ENCODE measurements at places on chromosomes 13 and 19.

GRCh38 chr19:41548954-41549688 lies 26.8 kb upstream of the CEACAM21 start:
- no peak for DNase-seq

DNA sequence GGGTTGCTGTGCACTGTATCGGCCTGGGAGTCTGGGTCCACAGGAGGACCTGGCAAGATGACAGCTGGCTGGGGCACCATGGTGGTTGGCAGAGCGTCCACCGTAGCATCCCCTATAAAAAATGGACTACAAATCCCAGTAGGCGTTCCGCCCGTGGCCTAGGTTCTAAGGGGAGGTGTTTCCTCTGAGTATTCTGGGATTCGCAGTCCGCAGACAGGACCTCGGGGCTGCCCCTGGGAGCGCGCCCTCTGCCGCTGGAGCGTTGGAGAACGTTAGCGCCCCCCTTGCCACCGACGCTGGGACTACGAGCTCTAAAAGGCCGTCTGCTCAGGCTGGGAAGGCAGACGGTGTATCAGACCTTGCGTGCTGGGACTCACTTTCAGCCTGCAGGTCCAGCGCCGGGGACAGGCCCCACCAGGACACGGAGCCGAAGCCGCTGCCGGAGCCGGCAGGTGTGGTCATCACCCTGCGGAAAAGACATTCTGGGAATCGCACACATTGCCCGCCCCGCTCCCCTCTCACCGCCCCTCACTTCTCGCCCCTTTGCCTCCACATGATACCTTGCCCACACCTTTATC lies 372 bp downstream of the DNAAF3 start:
- DNase-seq, result no peak

- DNase-seq, result no peak
Observed at GRCh38 chr19:13796301-13797057, 1.2 kb downstream of the ZSWIM4 start.

- DNase-seq, result no peak
Observed at GRCh38 chr19:33395561-33396550, 22.3 kb downstream of the CEBPG start.

DNA sequence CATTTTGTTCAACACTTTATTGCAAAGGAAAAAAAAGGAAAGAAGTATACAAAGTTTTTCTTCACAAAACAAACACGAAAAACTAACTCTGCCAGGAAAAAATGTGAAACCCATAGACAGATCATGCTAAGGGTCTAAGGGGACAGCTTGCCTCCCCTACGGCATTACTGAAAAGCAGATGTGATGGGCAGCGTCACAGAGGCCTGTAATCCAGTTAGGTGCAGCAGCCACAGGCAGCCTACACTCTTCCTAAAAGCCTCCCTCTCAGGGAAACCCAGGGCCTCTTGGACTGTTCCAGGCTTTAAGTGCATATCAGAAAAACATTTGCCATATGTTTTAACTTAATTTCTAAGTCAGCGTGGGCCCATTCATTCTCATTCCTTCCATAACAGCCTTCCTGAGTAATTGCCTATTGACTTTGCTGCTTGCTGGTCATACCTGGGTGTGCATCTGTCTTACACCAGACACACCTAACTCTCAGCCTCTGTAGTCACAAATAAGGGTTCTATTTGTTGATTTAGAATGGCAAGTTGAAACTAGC lies 135.7 kb upstream of the SERP2 start:
- no peak for DNase-seq

DNA sequence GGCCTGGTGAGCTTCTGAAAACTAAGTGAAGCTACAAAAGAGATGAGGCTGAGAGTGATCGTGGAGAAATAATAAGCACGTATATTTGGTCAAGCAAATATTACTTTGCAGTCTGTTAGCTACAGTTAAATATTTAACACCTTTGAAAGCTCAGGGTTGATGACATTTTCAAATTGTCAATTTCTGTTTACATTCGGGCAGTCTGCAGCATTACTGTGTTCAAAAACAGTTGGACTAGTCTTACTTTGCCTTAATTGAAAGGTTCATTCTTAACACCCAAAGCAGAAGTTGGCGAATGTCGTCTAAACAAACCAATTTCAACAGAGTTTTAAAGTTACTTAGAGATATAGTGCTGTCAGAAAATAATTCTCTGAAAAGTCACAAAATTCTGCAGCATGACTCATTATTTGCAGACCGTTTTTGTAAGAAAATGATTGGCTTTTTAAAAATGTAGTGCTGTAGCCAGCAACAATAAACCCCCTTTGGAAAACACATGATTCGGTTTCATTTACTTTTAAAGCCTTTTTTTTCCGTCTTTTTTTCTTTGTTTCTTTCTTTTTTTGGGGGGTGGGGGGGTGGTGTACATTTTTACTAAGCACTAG lies 549.0 kb downstream of the GPC6 start:
- no peak for DNase-seq

DNA sequence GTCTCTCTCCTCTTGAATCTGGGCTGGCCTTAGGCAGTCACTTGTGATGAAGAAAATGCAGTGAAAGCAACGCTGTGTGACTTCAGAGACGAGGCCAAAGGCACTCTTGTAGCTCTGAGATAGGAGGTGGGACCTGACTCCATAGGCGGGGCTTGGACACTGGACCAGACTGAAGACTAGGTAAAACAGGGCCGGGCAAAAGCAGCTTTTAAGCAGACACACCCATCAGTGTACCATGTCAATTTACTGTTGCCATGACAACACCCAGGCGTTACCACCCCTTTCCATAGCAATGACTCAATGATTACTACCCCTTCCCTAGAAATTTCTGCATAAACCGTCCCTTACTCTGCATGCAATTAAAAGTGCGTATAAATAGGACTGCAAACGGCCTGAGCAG lies 6.6 kb upstream of the EID2 start:
- DNase-seq, result no peak

DNA sequence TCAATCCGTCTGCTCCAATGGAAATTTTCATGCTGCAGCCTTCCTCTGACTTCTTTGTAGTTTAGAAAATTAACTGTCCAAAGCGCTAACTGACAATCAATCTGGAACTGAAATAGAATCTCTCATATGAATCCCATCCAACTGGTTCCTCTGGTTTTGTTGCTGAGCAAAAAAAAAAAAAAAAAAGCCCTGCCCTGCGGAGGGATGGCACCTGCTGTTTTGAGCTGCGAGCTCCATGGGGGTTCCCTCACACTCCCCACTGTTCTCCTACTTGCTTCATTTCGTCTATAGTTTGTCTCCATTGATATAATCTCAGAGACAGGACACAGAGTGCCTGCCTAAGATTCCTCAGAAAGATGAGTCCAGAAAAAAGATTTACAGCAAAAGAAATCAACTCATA lies 33.4 kb downstream of the FAAP24 start:
- DNase-seq, result no peak

GRCh38 chr13:21882766-21883165 lies 211.9 kb downstream of the FGF9 start:
- DNase-seq, result no peak

- no peak for DNase-seq
Observed at GRCh38 chr13:107573184-107573583, 642.2 kb downstream of the LIG4 start.

DNA sequence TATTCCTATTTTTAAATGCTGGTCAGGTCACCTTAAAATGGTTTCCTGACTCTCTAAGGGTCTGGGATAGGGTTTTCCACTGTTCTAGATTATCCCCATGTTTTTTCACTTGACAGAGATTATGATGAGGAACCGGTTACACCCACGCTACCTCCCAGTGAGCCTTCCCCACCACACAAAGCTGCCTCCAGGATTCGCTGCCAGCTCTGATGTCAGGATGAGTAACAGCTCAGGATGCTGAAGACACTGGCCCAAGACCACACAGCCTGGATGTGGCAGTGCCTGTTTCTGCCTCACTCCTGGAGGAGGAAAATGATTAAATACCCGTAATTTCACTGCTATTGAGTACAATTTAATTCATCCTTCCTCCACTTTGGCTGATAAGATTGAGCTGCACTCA lies 22.9 kb downstream of the ZNF114 start:
- no peak for DNase-seq

GRCh38 chr13:101811284-101811839 lies 358.9 kb downstream of the ITGBL1 start:
- no peak for DNase-seq

GRCh38 chr13:114058051-114058867 lies 74.2 kb downstream of the RASA3 start:
- DNase-seq, result no peak

GRCh38 chr19:16067205-16067938 lies 8.9 kb upstream of the TPM4 start:
- no peak for DNase-seq

DNA sequence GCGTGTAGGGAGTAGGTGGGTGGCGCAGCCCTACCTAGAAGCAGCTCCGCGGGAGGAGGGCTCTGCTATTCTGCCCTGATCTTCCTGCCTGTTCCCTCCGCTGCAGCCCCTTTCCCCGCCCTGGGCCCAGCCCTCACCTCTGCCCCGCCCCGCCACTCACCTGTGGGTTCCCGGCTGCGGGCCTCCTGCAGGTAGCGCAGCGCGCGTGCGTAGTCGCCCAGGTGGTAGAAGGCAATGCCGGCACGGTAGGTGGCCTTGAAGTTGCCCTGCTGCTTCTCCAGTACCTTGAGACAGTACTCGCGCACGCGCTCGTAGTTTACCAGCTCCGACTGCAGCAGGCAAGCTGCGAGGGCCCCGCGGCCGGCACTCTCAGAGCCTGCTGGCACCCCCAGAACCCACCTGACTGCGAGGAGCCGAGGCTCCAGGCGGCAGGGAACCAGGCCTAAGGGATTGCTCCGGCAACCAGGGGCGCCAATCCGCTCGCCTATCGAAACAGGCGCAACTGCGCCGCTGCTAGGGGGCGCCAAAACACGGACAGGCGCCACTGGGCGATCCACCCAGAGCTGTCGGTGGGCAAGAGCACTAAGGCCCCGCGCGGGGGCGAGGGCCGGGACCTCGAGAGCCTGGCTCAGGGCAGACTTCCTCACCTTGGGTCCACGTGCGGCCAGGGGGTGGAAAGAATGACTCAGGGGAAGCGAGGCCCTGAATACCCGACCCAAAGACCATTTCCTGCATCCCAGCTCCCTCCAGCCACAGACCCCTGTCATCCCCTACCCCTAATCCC lies 965 bp downstream of the TTC9B start:
- DNase-seq, result peak; percentile 3

DNA sequence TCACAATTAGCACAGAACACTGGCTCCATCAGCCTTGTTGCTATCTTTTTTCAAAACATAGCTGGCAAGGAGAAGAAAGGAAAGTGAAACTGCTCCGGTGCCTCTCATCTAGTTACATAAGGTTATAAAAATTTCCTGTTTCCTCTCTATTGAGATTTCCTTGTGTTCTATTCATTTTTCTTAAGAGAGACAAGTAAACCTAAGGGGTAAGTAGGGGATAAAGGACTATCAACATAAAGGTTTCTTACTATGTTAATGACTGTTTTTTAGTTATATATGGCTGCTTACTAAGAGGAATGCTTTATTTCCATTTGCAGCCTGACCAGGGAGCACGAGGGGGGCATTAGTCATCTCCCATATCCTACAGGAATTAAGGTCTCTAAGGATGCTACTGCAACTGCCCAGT lies 73.2 kb upstream of the MLNR start:
- DNase-seq, result no peak

DNA sequence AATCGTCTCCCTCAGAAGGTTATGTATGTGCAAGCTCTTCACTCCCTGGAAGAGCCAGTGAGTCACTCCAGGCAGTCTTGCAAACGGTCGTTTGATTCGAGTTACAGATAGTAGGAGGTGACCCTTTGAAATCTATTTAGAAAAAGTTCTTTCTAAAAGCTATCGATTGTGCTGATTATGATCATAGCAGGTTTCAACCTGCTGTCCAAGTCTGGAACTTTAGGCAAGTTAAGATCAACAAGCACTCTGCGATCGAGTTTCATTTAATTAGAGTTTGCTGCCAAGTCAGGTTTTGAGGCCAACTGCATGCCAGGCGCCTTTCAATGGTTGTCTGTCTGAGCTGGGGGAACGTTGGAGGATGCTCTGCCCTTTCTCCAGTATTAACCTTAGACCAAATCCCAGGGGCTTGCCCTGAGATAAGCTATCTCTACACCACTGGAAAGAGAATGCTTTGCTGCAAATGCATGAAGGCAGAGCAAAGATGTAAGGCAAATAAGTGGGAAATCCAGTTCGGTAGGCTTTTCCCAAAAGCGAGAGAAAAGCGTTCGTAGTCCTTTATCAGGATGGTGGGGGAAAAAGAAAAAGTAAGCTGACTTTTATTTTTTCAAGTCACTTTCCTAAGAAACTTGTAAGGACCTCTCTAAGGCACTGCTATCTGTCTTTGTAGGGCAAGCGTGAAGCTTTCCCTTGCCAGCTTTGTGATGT lies 287.5 kb downstream of the ATP8A2 start:
- no peak for DNase-seq

DNA sequence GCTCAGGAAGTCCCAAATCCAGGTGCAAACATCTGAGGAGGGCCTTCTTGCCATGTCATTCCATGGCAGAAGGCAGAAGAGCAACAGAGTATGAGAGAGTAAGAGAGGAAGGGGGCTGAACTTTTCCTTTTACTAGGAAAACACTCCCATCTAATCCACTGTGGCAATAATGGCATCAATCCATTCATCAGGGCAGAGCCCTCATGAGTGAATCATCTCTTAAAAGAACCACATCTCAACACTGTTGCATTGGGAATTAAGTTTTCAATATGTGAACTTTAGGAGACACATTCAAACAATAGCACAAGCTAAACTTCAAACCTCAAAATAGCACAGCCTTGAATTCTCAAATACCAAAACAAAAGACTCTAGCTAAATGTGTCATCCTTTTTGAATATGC lies 264.5 kb downstream of the KCTD12 start:
- no peak for DNase-seq

All from NCI-H2081 treated with DMSO at 0.1 percent for 48 hours (cell line).